H9 (cell line): ENCODE measurements at places on chromosomes 5 and 9.

GRCh38 chr5:124050120-124050770, 538.3 kb downstream of the CSNK1G3 start:
- DNase-seq, result no peak

GRCh38 chr9:135531096-135531495, 9.9 kb downstream of the LCN1 start:
- no peak for DNase-seq

DNA sequence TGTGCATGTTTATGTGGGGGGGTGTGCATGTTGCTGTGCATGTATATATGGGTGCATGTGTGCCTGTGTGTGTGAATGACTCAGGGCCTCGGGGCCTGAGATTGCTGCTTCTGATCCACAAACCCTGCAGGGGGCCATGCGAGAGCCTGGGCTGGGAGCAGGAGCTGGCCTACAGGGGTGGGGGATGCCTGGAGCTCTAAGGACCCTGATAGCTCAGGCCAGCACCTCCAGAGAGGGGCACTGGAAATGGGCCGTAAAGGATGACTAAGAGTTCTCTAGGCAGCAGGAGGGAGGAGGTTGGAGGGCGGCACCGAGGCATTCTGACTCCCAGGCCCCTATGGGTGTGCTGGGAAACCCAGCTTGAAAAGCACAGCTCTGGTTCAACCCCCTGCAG, 6.9 kb upstream of the UBAC1 start:
- DNase-seq, result no peak

- DNase-seq, result no peak
These were observed 1.0 kb upstream of the FAM13B start for GRCh38 chr5:138033907-138034306.

- no peak for DNase-seq
These were observed 9.4 kb upstream of the SMIM23 start for GRCh38 chr5:171776213-171776612.

- DNase-seq, result no peak
These were observed 4.2 kb downstream of the ASS1 start for GRCh38 chr9:130448771-130449603.

GRCh38 chr9:123940721-123941523, 11.0 kb upstream of the DENND1A start:
- DNase-seq, result no peak

- no peak for DNase-seq
These were observed 391.1 kb upstream of the ZNF608 start for GRCh38 chr5:125137535-125137934.

- DNase-seq, result no peak
These were observed 7.0 kb downstream of the MAMDC4 start for GRCh38 chr9:136858844-136859757.
